ENCODE measurements at places on chromosomes 7 and 10.

- DNase-seq: no peak
Measured at GRCh38 chr7:87589631-87590030, 11.1 kb downstream of the ABCB1 start.

GRCh38 chr7:151240536-151240935 is 8.0 kb downstream of the SMARCD3 start:
- no peak for DNase-seq

GRCh38 chr10:113078282-113078907 is 128.3 kb downstream of the TCF7L2 start:
- no peak for DNase-seq

- no peak for DNase-seq
Measured at GRCh38 chr7:101826081-101826835, 8.8 kb downstream of the CUX1 start.

- no peak for DNase-seq
Measured at GRCh38 chr7:84218681-84219080, 24.1 kb upstream of the SEMA3A start.

DNA sequence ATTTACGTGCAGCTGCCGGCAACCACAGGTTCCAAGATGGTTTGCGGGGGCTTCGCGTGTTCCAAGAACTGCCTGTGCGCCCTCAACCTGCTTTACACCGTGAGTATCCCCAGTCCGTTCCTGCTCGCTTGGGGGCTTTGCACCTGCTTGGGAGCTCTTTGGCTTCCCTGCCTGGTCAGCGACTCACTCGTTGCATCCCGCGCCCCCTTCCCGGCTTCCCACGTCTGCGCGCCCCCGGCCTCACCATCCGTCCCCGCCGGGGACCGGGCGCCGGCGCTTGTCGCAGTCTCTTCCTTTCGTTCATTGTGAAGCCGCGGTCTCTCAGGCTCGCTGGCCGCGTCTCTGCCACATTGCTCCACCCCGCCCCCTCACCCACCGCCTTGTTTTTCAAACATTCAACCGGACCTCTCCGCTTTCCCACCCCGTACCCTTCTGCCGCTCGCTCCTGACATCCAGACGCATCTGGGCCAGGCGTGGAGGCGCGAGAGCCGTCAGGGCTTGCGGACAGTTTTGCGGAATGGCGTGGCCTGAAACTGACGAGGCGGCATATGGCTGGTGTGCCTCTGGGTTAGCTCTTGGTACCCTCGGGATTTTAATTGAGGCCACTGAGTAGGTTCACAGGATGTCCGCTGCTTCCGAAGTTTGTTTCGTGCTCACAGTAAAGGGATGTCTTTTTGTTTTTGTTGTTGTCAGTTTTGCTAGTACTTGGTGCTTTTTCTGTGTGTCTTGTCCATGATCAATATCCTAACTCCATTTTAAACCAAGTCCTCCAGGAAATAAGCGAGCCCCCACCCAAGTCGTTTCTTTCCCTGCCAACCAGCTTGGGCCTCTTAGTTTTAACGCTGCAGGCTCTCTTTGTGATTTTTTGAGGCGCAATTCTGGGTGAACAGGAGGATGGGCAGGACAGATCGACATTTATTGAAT is 639 bp downstream of the TSPAN13 start:
- peak; percentile 58 for DNase-seq

Measured in brain (organoid and tissue), 16 donors.